ENCODE measurements at places on chromosomes 3 and 15. TPM values are rescaled to one million over a fixed set of nuclear protein-coding genes. Genes with fewer than 3 reads are reported as not detected.

CTDSPL gene
- 14.0 TPM for total RNA-seq

SRGAP3 gene
- 0.69 TPM for total RNA-seq

CLDN1 gene
- total RNA-seq = 173 TPM

VIPR1 gene
- 0.26 TPM for total RNA-seq

- H3K4me3 ChIP-seq = no peak overlapping the region
- H3K4me1 ChIP-seq = peaks cover 18% of the 10 kb centered on the region
- no peak overlapping the region for H3K27ac ChIP-seq
- no peak for DNase-seq
- H3K36me3 ChIP-seq = no peaks in the 10 kb centered on the region
- no peaks in the 10 kb centered on the region for H3K27me3 ChIP-seq
Measured at GRCh38 chr15:74208496-74208895, 5.9 kb upstream of the STRA6 start.

DNA sequence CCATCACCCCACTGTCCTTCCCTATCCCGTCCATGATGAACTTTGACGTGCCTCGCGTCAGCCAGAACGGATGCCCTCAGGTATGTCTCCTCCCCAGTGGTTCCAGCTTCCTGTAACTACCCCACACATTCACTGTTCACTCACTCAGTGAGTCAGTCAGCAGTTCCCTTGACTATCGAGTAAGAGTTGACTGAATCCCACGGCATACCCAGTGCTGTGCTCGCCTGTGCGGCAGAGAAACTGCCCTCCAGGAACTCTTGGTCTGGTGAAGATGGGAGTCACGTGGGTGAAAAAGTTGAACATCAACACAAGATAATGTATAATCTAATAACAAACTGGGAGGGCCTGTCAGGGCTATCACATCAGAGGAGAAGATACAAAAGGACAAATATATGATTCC is 36.7 kb downstream of the CCDC33 start:
- H3K27ac ChIP-seq = no peak overlapping the region
- no peaks in the 10 kb centered on the region for H3K4me1 ChIP-seq
- DNase-seq = no peak
- H3K36me3 ChIP-seq = no peaks in the 10 kb centered on the region

DNA sequence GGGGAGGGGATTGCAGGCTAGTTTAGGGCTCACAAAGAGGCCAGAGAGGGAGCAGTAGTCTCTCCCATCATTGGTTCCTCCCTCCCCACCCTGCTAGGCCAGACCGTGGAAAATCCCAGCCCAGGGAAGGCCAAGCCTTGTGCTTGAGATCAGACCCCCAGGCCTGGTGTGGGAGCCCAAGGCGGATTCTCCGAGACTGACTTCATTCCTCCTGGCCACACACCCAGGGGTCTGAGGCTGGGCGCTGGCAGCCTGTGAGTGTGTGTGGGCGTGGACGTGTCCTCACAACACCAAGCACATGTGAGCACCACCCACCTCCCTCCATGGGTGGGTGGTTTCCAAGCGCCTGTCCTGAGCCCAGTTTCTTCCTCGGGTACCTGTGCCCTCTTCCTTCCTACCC is 4.1 kb downstream of the LOXL1 start:
- no peak overlapping the region for H3K27ac ChIP-seq
- peaks cover 17% of the 10 kb centered on the region for H3K4me1 ChIP-seq
- H3K27me3 ChIP-seq = no peaks in the 10 kb centered on the region
- H3K36me3 ChIP-seq = peaks cover 15% of the 10 kb centered on the region
- DNase-seq = no peak

DNA sequence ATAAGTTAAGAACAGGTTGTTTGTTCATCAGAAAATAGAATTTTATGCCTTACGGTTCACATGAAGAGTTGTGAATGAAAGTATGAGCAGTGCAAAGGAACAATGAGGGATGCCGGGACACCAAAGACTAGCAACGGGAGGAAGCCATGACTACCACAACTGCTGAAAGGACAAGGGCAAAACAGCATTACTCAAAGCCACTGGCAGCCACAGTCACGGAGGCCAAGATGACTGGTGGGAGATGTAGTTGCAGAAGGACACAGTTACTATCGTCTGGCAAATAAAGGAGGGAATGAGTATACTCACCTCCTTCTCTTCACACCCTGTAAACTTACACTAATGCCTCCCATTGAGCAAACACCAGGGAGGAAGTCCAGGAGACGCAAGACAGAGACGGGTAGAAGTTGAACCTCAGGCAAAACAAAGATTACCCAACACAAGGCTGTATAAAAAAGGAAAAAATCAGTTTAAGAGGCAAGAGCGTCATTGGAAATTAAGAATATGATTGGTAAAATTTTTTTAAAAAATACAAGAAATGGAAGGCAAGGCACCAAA is 675.5 kb downstream of the FHIT start:
- no peaks in the 10 kb centered on the region for H3K36me3 ChIP-seq
- no peak overlapping the region for H3K27ac ChIP-seq
- no peaks in the 10 kb centered on the region for H3K27me3 ChIP-seq
- no peaks in the 10 kb centered on the region for H3K4me1 ChIP-seq

- no peaks in the 10 kb centered on the region for H3K4me1 ChIP-seq
- no peaks in the 10 kb centered on the region for H3K27me3 ChIP-seq
- no peaks in the 10 kb centered on the region for H3K36me3 ChIP-seq
- no peak overlapping the region for H3K4me3 ChIP-seq
Measured at GRCh38 chr3:112032098-112032731, 2.3 kb upstream of the TMPRSS7 start.

- no peak for DNase-seq
- no peaks in the 10 kb centered on the region for H3K27me3 ChIP-seq
- H3K4me1 ChIP-seq = no peaks in the 10 kb centered on the region
- H3K4me3 ChIP-seq = no peak overlapping the region
Measured at GRCh38 chr3:133943639-133944141, 48.0 kb upstream of the RAB6B start.

- H3K27me3 ChIP-seq = no peaks in the 10 kb centered on the region
- no peak overlapping the region for H3K4me3 ChIP-seq
- no peaks in the 10 kb centered on the region for H3K4me1 ChIP-seq
- no peak overlapping the region for H3K27ac ChIP-seq
Measured at GRCh38 chr15:75008629-75009326, 13.4 kb downstream of the SCAMP5 start.

GRCh38 chr3:77947671-77948070 is 907.8 kb downstream of the ROBO2 start:
- H3K4me3 ChIP-seq = no peak overlapping the region
- no peak overlapping the region for H3K27ac ChIP-seq
- H3K36me3 ChIP-seq = no peaks in the 10 kb centered on the region
- no peaks in the 10 kb centered on the region for H3K27me3 ChIP-seq
- no peaks in the 10 kb centered on the region for H3K4me1 ChIP-seq

DNA sequence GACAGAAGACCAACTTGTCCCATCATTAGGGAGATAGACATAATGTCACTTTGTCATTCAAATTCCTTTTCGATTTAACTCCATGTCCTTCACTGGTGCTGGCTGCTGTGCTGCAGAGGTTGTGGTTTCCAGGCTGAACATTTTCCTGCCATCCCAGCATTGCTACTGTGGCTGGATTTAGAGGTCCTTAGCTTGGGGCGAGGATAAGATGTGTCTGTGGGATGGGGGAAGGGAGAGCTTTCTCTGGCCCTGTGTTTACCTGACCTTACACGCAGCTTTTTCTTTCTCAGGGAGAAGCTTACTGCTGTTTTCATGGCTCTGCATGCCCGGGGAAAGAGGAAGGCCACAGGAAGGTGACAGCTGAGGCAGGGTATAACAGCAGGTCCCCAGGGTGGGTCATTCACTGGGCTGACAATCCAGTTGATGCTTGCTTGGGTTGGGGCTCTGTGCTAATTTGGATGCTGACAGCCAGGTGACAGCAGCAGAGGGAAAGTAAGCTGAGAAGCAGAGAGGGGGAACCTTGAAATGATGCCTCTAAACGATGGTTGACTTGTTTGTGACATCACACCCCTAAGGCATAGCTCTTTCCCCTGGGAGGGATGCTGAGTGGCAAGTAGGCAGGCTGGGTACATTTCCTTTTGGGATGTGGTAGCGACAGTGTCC is 326.9 kb upstream of the CTNNB1 start:
- no peak overlapping the region for H3K27ac ChIP-seq
- no peak for DNase-seq
- H3K4me1 ChIP-seq = no peaks in the 10 kb centered on the region
- H3K27me3 ChIP-seq = no peaks in the 10 kb centered on the region
